GM06990 (cell line): ENCODE measurements at places on chromosomes 2 and 18.

- DNase-seq = no peak
Measured at GRCh38 chr2:44983836-44984604, 25.2 kb downstream of the SIX2 start.

- no peak for DNase-seq
Measured at GRCh38 chr2:70412294-70413070, 110.6 kb upstream of the FAM136A start.

DNA sequence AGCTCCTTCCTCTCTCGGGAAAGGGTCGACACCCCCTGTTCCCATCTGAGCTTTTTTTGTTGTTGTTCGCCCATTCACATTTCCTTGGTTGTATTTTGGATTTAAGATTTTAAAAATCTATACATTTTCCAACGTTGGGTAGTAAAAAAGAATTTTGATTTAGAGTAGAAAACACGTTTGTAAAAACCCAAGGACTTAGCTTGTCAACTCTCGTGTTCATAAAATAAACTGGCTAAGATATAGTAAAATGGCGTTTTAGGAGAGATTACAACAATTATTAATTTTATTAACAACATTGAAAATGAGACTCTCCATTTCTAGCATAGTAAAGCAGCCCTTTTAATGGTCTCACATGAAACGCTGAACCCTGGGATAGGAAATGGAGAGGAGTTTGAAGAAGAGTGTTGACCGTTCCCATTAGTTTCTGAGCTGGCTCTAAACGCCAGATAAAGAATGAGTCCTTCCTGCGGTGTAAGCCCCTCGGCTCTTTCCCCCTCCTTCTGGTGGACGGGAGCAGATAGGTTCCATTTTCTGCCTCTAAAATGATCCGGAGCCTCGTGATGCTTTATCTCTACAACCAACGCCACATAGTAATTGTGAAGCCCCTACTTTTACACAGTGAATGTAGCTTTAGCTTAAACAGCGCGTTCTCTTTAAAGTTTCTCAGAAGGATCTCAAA is 24.0 kb upstream of the ZNF516 start:
- DNase-seq = no peak

DNA sequence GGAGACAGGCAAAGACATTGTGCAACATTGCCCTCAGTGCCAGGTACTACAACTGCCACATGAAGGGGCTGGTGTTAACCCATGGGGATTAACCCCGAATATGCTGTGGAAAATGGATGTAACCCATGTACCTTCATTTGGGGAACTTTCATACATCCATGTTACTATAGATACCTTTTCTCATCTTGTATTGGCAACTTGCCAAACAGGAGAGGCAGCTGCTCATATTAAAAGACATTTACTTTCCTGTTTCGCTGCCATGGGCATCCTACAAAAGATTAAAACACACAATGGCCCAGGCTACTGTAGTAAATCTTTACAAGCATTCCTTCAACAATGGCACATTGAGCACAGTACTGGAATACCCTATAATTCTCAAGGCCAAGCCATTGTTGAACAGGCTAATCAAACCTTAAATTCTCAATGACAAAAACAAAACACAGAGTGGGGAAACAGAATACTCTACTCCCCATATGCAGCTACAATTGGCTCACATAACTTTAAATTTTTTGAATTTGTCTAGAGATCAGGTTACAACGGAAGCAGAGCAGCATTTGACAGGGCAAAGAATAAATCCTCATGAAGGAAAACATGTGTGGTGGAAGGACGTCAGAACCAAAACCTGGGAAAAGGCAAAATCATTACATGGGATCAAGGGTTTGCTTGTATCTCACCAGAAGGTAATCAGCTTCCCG is 1723.5 kb upstream of the LRRTM1 start:
- no peak for DNase-seq

GRCh38 chr2:218259099-218259961 is 1.5 kb upstream of the GPBAR1 start:
- no peak for DNase-seq

- no peak for DNase-seq
Measured at GRCh38 chr2:121140734-121141133, 144.3 kb downstream of the TFCP2L1 start.

- no peak for DNase-seq
Measured at GRCh38 chr2:62573137-62573731, 67.2 kb upstream of the TMEM17 start.

- DNase-seq = no peak
Measured at GRCh38 chr2:17894005-17894404, 15.5 kb downstream of the KCNS3 start.

GRCh38 chr2:152466980-152467676 is 132.2 kb downstream of the FMNL2 start:
- peak; percentile 34 for DNase-seq

DNA sequence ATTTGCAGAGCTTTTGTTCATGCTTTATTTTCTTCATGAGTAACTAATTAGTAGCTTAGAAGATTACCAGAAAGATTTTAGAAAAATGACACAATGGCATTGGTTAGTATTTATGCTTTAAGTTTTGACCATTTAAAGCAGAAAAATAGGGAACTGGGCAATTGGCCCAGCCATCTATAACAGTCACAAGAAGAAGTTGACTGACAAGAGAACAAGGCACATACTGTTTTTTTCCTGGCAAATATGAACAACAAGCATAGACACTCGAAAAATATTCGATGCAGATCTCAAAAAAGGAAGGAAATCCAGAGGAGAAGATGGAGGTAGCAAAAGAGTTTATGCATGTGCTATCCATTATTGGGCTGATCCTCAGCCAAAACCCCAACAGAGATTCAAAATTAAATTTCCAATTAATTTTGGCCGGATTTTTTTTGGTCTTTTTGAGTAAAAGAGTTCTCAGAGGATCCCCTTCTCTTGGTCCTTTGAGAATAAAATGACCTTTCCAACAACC is 200.8 kb upstream of the SLC35G4 start:
- no peak for DNase-seq

- DNase-seq = no peak
Measured at GRCh38 chr2:135585586-135585985, 54.3 kb downstream of the R3HDM1 start.

DNA sequence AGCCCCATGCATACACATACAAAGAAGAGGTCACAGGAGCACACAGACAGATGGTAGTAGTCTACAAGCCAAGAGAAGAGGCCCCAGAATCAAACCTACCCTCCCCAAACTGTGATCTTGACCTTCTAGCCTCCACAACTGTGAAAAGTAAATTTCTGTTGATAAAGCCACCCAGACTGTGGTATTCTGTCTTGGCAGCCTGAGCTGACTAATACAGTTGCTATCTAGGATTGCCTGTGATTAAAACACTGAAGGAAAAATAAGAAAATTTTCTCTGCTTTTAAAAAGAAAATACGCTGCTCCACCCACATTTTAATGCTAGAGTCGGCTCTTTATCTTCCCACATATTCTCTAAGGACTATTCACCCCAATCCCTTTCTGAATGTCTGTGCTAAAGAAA is 143.7 kb upstream of the TMEM200C start:
- no peak for DNase-seq

- DNase-seq = no peak
Measured at GRCh38 chr2:63589148-63589958, 590 bp downstream of the MDH1 start.

DNA sequence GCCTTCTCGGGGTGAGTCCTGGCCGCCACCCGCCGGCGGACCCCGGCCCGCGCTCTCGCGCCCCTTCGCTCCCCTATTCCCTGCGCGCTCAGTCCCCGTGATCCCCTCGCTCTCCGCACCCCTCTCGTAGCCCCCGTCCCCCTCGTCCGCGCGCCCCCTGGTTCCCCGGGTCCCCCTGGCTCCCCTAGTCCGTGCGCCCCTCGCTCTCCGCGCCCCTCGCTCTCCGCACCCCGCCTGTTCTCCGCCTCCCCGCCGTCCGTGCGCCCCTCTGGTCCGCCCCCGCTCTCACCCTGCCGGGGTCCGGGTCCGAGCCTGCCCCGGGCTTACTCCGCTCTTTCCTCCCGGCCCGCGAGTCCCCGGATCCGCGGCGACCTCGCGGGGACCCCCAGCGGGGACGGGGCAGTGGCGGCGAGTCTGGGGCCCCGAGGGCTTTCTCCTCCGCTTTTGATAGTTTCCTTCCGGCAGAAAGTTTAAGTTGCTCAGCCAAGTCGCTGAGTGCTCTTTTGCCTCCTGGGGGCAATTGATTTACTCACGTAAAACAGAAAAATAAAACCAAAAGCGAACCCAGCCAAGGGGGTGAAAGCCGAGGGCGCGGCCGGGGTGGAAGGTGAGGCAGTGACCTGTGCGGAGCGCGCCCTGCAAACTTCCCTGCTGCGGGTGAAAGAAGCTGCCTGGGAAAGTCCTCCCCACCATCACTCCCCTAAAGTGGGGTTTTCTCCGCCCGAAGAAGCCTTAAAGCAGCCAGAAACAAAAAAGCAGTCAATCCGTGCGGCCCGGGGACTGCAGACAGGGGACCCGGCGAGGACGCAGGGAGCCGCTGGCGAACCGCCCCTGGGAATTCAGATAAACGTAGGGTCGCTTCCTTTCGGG is 568 bp downstream of the RAB31 start:
- DNase-seq = peak; percentile 63

- DNase-seq = no peak
Measured at GRCh38 chr18:60445341-60445740, 72.8 kb upstream of the MC4R start.

DNA sequence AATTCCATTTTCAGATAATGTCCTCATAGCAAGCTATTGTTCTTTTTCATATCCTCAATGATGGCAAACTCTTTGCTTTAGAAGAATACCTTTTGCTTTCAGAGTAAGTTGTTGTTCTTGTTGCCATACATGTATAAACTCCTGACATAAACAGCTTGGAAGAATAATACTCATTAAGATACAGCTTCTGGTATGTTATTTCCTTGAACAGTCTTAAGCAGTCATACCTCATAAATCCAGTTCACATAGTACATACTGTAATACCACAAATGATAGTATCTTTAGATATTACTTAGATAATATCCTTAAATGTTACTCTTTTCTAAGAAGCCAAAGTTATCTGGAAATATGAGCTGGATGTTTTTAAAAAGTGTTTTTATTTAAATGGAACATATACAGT is 23.2 kb downstream of the METTL8 start:
- DNase-seq = no peak

- no peak for DNase-seq
Measured at GRCh38 chr18:22681908-22682307, 251.2 kb upstream of the RBBP8 start.

DNA sequence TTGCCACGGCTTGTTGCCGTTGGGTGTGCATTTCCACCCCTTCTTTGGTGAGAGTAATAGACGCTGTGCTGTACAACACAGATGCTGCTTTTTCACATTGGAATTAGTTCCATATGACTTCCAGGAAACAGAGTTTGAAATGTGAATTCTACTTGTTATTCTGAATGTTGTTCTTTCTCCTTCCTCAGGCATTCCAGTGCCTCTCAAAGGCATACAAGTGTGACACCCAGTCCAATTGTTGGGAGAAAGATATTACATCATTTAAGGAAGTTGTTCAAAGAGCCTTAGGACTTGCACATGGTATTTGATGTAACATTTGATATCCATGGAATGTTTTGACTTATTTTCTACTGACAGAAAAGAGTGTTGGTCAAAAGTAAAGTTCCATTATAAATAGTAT is 134.4 kb upstream of the LTBP1 start:
- DNase-seq = no peak

- no peak for DNase-seq
Measured at GRCh38 chr18:11009147-11009546, 140.2 kb downstream of the PIEZO2 start.

- no peak for DNase-seq
Measured at GRCh38 chr18:399631-400135, 100.8 kb downstream of the COLEC12 start.

GRCh38 chr18:69838620-69839411 is 108.9 kb downstream of the CD226 start:
- no peak for DNase-seq

DNA sequence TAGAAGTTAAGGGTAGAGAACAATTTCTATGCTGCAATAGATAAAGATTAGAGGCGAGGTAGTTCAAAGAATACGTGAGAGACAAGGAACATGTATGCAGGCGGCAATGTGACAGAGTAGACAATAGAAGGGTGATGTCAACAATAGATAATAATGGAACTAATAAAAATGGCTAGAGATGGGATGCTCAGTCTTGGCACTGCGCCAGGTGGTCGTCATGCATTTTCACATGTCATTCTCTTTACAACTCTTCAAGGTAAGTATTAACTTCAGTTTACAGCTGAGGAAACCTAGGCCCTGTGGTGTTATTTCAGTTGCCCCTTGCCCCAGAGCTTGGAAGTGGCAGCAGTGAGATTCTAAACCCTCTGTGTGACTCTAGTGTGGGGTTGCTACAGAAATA is 890.7 kb upstream of the CELF4 start:
- DNase-seq = no peak

- no peak for DNase-seq
Measured at GRCh38 chr2:178910005-178910404, 102.8 kb upstream of the TTN start.

DNA sequence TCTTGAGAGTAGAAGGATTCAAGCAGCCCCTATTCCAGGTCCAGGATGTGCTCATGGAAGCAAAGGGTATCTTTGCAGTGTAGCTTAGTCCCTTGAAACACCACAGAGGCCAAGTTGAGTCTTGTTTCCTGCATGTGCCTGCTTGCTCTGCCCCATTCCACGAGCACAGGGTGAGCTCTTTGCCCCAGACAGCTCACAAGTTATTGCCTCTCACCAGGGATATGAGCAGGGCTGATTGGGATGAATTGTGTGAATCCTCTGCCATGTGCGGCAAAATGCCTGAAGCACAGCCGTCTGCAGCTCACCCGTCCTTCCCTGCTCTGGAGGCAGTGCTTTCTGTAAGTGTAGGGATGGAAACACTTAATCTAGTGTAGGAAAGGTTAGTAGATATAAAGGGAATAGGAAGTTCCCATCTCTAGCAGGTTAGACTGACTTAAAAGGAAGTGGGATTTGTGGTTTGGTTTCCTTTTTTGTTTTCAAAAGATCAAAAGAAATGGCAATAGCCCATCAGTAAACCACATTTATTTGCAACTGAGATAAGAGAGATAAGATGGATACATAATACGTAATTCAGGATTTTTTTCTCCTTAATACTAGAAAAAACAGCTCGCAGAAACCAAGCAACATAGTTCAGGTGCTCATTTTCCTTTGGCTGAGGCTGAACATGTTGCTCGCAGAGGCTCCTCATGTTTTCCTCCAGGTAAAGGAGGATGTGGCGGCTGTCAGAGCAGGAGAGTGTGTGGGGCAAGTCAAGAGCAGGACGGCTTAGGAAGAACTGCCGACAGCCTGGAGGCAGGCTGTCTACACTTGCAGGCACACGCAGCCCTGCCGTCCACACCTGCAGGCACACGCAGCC is 41.4 kb downstream of the TMEM182 start:
- DNase-seq = no peak

- no peak for DNase-seq
Measured at GRCh38 chr2:132884705-132885104, 214.7 kb upstream of the LYPD1 start.

GRCh38 chr2:36338827-36339145 is 16.8 kb upstream of the CRIM1 start:
- DNase-seq = no peak
